Breast epithelium (tissue), 4 donors: ENCODE measurements at places on chromosomes 12 and 14. TPM values are rescaled to one million over a fixed set of nuclear protein-coding genes. Genes with fewer than 3 reads are reported as not detected.

- no peak overlapping the region for H3K4me3 ChIP-seq
- no peak overlapping the region for H3K27ac ChIP-seq
- DNase-seq = no peak
- no peaks in the 10 kb centered on the region for H3K4me1 ChIP-seq
- no peaks in the 10 kb centered on the region for H3K36me3 ChIP-seq
Measured at GRCh38 chr12:125567581-125567980, 502.3 kb downstream of the AACS start.

The OR8S1 gene
- not detected for total RNA-seq

The ZBTB25 gene
- 12.3 TPM for total RNA-seq

DNA sequence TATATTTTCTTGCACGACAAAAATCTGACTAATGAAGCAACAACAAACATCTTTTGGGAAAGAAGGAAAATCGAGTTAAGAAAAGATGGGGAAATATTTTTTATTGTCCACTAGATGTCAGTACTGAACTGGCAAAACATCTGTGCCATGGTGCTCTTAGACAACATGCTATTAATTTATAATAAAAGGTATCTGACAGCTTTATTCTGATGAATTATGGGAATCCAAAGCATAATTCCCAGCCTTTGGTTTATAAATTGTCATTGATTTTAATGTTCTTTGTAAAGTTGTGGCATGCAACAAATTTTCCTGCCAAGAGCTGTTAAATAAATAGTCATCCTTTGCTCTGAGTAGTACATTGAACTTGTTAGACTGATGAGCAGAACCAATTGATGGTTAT is 231.2 kb downstream of the ETNK1 start:
- H3K27ac ChIP-seq = no peak overlapping the region
- no peaks in the 10 kb centered on the region for H3K27me3 ChIP-seq
- H3K4me3 ChIP-seq = no peak overlapping the region
- H3K4me1 ChIP-seq = no peaks in the 10 kb centered on the region
- DNase-seq = no peak

DNA sequence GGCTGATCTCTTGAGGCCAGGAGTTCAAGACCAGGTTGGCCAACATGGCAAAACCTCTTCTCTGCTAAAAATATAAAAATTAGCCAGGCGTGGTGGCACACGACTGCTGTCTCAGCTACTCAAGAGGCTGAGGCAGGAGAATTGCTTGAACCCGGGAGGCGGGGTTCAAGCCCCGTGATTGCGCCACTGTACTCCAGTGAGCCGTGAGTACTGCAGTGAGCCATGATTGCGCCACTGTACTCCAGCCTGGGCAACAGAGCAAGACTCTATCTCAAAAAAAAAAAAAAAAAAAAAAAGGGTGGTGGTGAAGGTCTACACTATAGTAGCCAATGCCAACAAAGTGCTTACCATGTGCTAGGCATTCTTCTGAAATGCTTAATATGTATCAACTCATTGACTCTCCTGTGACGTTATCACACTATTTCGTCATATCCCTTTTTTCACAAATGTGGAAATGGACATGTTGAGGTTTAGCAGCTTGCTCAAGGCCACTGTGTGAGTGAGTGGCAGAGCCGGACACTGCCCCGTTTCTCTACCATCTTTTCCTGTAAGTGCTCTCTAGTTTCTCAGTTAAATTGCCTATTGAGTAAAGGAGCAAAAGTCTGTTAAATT is 59.6 kb downstream of the GNS start:
- no peaks in the 10 kb centered on the region for H3K27me3 ChIP-seq
- DNase-seq = no peak
- H3K4me3 ChIP-seq = no peak overlapping the region

DNA sequence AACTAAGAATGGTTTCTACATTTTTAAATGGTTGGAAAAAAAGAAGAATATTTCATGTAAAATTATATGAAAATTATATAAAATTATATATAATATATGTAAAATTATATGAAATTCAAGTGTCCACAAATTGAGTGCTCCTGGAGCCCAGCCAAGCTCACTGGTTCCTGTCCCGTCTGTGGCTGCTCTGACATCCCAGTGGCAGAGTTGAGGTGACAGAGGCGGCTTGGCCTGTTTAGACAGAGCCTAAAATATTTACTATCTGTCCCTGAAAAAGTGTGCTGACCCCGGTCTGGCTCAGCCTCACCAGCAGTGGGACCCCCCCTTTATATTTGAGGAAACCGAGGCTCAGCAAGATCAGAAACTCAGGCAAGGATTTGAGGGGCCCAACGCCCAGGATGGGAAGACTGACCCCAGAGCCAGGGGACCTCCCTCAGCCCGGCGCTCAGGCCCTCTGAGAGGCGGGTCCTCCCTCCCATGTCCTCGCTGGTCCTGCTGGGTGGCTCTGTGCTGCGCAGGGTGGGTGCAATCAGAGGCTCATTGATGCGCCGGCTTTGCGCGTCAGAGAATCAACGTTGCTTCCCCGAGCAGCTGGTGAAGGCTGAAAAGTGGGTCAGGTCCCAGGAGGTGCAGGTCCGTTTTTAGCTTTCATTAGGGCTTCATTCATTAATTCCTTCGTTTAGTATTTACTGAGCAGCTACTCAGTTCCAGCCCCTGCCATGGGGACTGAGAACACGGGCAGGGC is 21.5 kb upstream of the BEGAIN start:
- no peak for DNase-seq
- H3K36me3 ChIP-seq = no peaks in the 10 kb centered on the region
- no peaks in the 10 kb centered on the region for H3K27me3 ChIP-seq
- no peak overlapping the region for H3K4me3 ChIP-seq
- H3K27ac ChIP-seq = no peak overlapping the region

GRCh38 chr14:92473261-92473968 is 40.2 kb upstream of the RIN3 start:
- H3K4me3 ChIP-seq = no peak overlapping the region
- no peaks in the 10 kb centered on the region for H3K36me3 ChIP-seq
- peaks cover 9% of the 10 kb centered on the region for H3K4me1 ChIP-seq

GRCh38 chr12:122969676-122970075 is 3.4 kb upstream of the ABCB9 start:
- H3K27ac ChIP-seq = peak overlapping the region; percentile 43
- H3K27me3 ChIP-seq = no peaks in the 10 kb centered on the region
- no peak overlapping the region for H3K4me3 ChIP-seq
- H3K36me3 ChIP-seq = no peaks in the 10 kb centered on the region

The RERGL gene
- 1.4 TPM for total RNA-seq

DNA sequence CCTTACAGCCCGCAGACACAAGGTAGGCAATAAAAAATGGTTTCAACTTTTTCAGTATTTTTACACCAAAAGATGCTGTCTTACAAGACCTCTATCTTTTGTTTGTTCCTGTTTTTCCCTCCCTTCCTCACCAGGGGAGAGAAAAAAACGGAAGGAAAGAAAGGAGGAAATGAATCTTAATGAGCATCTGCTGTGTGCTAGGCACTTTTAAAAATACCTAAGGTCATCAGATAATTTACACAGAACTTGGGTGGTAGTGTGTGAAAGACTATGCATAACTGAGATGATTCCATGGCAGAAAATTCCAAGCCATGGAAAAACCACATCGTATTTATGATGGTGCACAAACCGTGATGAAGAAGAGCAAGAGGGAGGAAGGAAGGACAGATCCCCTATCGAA is 121.2 kb downstream of the DIP2B start:
- H3K27ac ChIP-seq = no peak overlapping the region
- DNase-seq = no peak
- H3K27me3 ChIP-seq = no peaks in the 10 kb centered on the region
- H3K36me3 ChIP-seq = no peaks in the 10 kb centered on the region
- H3K4me1 ChIP-seq = no peaks in the 10 kb centered on the region

DNA sequence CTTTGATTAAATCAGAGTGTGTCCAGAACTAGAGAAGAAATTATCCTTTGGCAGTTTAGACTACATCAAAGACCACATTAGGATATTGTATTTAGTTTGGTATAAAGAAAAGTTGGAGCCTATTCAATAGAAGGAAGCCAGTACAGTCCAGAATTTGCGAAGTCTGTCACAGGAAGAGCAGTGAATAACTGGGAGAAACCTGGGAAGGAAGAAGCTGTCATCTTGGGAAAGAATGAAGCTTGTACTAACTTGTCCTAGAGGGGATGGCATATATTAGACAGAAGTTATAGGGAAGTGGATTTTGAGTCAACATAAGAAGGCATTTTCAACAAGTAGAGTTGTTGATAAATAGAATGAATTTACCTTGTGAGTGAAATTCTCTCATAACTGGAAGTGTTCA is 386.7 kb downstream of the LRIG3 start:
- H3K27ac ChIP-seq = no peak overlapping the region
- H3K4me3 ChIP-seq = no peak overlapping the region
- H3K27me3 ChIP-seq = no peaks in the 10 kb centered on the region
- H3K4me1 ChIP-seq = no peaks in the 10 kb centered on the region

The USP15 gene
- total RNA-seq = 65.9 TPM

The RNASE4 gene
- total RNA-seq = 177 TPM

The HOXC9 gene
- 16.8 TPM for total RNA-seq

The RNF41 gene
- 86.6 TPM for total RNA-seq

GRCh38 chr12:119692997-119693396 is 25.1 kb downstream of the PRKAB1 start:
- no peaks in the 10 kb centered on the region for H3K36me3 ChIP-seq
- peak overlapping the region; percentile 37 for H3K27ac ChIP-seq
- no peak overlapping the region for H3K4me3 ChIP-seq
- no peak for DNase-seq
- no peaks in the 10 kb centered on the region for H3K4me1 ChIP-seq

- H3K4me1 ChIP-seq = no peaks in the 10 kb centered on the region
- H3K27ac ChIP-seq = no peak overlapping the region
- no peak overlapping the region for H3K4me3 ChIP-seq
- H3K27me3 ChIP-seq = no peaks in the 10 kb centered on the region
- no peaks in the 10 kb centered on the region for H3K36me3 ChIP-seq
Measured at GRCh38 chr12:107368586-107368985, 275.2 kb upstream of the CRY1 start.

DNA sequence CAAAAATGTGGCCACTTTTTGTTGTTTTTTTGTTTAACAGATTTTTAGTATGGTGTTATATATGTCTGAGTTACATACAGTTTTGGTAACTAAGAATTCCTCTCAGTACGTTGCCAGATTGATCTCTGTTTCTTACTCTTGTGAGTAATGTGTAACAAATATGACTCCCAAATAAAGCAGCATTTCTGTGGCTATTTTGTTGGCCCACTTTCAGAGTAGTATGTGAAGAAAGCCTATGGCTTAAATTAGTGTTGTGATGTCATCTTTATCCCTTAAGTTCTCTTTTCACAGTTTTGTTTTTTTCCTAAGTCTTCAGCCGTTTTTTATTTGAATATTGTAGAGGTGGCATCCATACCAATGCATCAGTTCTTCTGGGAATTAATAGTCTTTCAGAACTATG is 10.7 kb downstream of the PCNX4 start:
- H3K27ac ChIP-seq = no peak overlapping the region
- H3K4me1 ChIP-seq = no peaks in the 10 kb centered on the region
- H3K27me3 ChIP-seq = no peaks in the 10 kb centered on the region
- no peak for DNase-seq
- no peaks in the 10 kb centered on the region for H3K36me3 ChIP-seq

GRCh38 chr12:24418157-24418556 is 468.7 kb upstream of the SOX5 start:
- DNase-seq = no peak
- no peak overlapping the region for H3K4me3 ChIP-seq
- H3K4me1 ChIP-seq = no peaks in the 10 kb centered on the region
- no peaks in the 10 kb centered on the region for H3K36me3 ChIP-seq

DNA sequence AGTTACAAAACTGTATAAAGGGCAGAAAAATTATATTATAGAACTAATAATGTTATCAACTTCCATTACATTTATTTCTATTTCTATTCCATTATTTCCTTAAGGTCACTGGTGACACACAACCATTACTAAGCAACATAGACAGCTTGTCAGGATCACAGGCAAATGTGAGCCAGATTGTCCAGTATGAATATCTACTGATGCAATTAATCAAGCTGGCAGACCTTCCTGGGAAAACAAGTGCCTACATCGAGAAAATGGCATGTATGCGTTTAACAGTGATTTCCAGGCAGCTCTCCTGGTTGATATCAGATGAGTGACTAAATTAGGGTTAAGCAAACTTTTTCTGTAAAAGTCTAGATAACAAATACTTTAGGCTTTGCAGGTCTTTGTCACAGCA is 36.9 kb upstream of the TSPAN8 start:
- no peak overlapping the region for H3K27ac ChIP-seq
- H3K36me3 ChIP-seq = no peaks in the 10 kb centered on the region
- DNase-seq = no peak
- no peak overlapping the region for H3K4me3 ChIP-seq
- H3K27me3 ChIP-seq = no peaks in the 10 kb centered on the region

- H3K27me3 ChIP-seq = no peaks in the 10 kb centered on the region
- H3K36me3 ChIP-seq = no peaks in the 10 kb centered on the region
- DNase-seq = no peak
- no peak overlapping the region for H3K4me3 ChIP-seq
- no peaks in the 10 kb centered on the region for H3K4me1 ChIP-seq
- H3K27ac ChIP-seq = no peak overlapping the region
Measured at GRCh38 chr14:58690801-58691516, 53.2 kb downstream of the DACT1 start.

DNA sequence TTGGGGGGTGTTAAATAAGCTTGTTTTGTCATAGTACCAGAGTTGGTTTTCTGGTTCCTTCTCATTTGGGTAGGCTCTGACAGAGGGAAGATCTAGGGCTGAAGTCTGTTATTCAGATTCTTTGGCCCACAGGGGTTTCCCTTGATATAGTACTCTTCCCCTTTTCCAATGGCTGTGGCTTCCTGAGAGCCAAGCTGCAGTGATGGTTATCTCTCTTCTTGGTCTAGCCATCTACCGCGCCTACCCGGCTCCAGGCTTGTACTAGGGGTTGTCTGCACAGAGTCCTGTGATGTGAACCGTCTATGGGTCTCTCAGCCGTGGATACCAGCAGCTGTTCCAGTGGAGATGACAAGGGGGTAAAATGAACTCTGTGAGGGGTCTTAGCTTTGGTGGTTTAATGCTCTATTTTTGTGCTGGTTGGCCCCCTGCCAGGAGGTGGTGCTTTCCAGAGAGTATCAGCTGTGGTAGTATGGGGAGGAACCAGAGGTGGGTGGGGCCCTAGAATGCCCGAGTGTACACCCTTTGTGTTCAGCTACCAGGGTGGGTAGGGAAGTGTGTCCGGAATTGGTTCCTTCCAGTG is 209.7 kb downstream of the GPHN start:
- no peaks in the 10 kb centered on the region for H3K36me3 ChIP-seq
- no peaks in the 10 kb centered on the region for H3K4me1 ChIP-seq
- no peaks in the 10 kb centered on the region for H3K27me3 ChIP-seq
- no peak for DNase-seq
- H3K4me3 ChIP-seq = no peak overlapping the region

- no peak overlapping the region for H3K4me3 ChIP-seq
- no peaks in the 10 kb centered on the region for H3K4me1 ChIP-seq
Measured at GRCh38 chr14:95026851-95027463, 130.4 kb downstream of the DICER1 start.

GRCh38 chr12:13562915-13563742 is 366.6 kb downstream of the EMP1 start:
- H3K27me3 ChIP-seq = no peaks in the 10 kb centered on the region
- no peak overlapping the region for H3K27ac ChIP-seq
- no peaks in the 10 kb centered on the region for H3K36me3 ChIP-seq
- no peaks in the 10 kb centered on the region for H3K4me1 ChIP-seq
- H3K4me3 ChIP-seq = no peak overlapping the region
